ENCODE measurements at places on chromosomes 11 and 22.

DNA sequence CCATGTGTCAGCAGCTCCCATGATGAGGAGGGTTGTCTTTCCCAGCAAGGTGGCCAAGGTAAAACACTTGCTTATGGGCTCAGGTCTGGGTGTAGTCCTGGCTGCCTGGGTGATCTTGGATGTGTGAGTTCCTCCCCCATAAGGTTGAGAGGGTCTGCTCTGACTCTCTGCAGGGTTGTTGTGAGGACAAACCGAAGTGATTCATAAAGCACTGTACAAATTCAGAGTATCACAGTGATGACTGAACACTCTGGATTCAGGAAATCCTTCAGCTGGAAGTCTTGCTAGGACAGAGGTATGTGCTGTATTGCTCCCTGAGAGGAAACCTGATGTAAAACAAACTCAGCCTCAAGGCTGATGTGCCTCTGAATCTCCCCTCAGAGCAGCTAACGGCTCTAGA lies 220.9 kb upstream of the PITPNB start:
- no peak for DNase-seq

DNA sequence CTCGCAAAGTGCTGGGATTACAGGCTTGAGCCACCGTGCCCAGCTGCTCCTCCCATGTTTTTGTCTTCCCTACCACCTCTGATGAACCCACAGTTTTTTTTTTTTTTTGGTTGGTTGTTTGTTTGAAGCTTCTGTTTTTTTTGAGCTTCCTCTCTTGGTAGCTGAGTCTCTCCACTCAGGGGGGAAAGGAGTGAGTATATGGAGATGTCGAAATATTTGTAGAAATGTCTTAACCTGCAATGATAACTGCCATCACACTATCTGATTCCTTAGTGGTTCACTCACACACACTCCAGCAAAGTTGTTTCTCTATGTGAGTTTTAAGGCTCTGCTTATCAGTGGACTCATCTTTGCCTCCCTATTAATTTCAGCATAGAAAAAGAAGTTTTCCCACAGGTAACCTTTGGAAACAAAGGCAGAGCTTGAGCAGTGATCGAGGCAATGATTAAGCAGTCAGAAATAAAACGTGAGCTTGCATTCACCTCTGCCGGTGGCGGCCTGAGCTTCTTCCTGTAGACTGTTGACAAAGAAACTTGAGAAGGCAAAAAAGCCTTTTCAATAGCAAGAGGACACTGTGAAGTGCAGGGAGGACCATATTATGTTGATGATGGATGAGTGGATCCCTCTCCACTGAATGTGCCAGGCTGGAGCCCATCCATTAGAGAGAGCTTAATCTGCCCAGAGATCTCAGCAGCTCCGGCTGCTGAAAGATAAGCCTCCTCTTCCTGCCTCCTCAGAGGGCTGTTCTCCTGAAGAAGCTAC lies 29.0 kb upstream of the RASSF10 start:
- DNase-seq, result no peak

DNA sequence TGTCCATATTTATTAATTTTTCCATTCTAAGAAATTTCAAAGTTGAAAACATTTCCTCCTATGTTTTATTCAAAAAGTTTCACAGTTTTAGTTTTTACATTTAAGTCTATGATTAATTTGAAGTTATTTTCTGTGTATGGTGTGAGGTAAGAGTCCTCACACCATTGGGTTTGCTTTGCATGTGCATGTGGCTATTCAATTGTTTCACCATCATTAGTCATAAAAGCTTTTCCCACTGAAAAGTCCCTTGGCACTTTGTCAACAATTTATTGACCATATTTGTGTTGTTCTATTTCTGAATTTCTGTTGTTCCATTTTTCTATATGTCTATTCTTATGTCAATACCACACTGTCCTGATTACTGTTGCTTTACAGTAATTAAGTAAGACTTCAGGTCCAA lies 186.5 kb downstream of the KIF18A start:
- no peak for DNase-seq

GRCh38 chr11:58394195-58394594 lies 12.5 kb downstream of the OR5B3 start:
- no peak for DNase-seq

DNA sequence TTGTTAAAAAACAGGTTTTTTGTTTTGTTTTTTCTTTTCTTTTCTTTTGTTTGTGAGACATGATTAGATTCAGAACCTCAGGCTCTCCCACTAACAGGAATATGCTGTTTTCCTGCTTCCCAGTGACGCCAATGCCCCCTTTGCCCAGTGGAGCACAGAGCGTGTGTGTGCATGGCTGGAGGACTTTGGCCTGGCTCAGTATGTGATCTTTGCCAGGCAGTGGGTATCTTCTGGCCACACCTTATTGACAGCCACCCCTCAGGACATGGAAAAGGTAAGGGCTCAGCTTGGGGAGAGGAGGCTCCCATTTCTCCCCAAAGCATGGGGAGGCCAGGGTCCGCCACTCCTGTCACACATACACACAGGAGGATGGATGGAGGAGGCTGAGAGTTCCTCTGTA lies 25.0 kb downstream of the CYB5R2 start:
- DNase-seq, result no peak

DNA sequence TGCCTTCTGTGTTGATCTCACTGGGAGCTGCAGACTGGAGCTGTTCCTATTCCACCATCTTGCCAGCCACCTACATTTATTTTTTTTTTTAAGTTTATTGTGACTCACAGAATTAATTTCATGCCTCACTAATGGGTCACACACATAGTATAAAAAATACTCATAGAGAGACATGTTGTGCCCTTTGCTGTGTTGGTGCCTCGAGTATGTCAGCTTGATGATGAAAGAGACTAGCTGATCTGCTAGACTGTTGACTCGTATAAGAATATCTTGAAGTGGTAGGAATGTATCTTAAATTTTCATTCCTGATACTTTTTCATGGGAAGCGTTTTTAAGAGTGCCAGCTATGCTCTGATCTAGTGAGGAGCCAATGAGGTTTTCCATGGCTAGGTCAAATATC lies 28.6 kb upstream of the AMPD3 start:
- no peak for DNase-seq

DNA sequence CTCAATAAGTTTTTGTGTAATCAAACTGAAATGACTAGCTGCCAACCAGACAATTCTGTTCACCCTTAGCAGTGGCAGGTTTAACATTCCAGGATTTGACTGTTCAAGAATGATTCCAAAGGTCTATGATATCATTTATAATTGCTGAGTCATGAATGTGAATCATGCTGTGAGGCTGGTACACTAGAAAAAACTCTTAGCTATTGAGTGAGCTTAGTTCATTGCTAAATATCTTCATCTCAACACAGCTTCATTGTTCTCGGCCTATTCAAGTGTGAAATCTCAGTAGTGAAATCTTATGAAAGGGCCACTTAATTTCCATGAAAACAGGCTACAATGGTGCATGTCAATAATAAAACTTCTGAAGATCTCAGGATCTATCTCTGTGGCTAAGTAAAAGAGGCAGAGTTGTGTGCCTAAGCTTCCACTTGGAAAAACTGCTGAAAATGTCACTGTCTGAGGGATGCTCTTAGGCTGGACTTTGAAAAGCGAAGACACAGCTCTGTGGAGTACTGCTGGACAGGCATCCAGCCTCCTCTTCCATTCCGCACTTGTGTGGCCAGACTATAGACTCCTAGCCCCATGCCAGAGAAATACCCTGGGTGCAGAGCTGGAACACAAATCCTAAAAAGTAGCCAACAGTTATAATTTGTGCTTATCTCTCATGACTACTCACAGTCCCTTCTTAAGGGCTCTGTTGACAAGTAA lies 12.8 kb downstream of the AQP11 start:
- no peak for DNase-seq

DNA sequence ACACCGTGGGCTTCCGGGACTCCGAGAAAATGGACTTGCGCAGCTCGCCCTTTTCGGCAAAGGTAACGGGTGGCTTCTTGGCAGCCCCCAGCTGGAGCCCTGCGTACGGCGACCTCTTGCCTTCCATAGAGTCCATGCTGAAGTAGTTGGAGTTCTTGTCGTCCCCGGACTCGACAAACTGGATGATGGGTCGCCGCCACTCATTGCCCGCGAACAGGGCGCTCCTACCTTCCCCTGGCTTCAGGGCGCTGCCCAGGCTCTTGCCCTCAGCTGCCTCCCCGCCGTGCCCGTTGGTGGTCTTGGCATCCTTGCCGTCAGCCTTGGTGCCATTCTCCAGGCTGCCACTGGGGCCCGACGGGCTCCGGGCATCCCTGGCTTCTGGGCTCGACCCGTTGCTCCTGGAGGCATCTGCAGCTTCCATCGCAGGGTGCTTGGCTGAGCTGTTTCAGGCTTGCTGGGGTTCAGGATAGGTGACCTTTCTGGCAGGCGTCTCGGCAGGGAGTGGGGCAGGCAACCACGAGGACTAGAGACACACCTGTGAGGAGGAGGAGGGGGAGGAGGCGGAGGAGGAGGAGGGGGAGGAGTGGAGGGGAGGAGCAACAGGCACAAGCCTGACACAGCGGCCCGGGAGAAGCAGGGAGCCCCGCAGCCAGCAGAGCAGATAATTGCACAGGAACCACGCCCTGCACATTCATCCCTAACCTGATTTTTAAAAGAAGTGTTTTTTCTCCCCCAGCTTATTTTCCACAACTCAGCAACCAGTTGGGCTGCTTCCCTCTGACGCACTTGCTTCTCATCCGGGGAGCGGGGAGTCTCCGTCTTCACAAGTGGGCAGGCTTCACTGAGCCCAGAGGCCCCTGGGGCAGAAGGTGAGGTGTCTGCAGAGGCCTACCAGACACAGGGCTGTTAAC lies at the start of gene TRIM29:
TSS of gene TRIM29 (minus strand) at position 503 of the 911 bp plus-strand sequence. CDS start at position 421, 82 bp downstream.
- no peak for DNase-seq

- no peak for DNase-seq
These were observed 15.6 kb downstream of the TMEM184B start for GRCh38 chr22:38257181-38257580.

DNA sequence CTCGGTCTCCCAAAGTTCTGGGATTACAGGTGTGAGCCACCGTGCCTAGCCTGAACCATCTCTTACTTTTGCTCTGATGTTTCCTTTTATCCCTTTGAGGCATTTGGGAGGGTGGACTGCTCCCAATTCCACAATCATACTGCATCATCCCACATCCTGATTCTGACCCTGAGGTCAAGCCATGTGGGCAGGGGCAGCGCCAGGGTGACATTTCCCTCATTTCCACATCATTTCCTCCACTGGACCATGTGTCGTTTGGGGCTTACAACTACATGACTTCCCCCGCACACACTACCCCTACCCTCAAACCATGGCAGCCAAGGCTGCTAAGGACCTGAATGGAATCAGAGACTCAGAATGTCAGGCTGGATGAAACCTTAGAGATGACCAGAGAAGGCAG lies 26.4 kb upstream of the ZBTB16 start:
- no peak for DNase-seq

GRCh38 chr22:24156141-24156912 lies 25.0 kb upstream of the SUSD2 start:
- peak; percentile 46 for DNase-seq

GRCh38 chr11:7672960-7673723 lies at the start of gene CYB5R2:
CYB5R2 (minus strand) TSS chr11:7673500; CDS start chr11:7672825, 675 bp downstream.
- DNase-seq, result no peak

DNA sequence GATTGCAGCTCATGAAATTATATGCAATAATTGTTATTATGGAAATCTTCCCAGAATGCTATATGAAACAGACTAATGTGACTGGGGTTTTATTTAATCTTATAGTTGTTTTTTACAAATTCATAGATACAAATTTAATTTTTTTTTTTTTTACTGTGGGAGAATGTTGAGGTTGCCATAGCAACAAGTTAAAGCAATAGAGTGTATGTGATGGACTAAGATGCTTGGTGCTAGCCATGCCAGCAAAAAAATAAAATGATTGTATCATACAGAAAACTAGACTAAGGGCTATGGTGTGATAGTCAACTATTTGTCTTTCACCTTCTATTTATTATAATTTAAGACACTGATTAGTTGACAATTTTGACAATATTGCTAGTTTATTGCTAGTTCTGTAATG lies 163.2 kb upstream of the BLID start:
- DNase-seq, result no peak

DNA sequence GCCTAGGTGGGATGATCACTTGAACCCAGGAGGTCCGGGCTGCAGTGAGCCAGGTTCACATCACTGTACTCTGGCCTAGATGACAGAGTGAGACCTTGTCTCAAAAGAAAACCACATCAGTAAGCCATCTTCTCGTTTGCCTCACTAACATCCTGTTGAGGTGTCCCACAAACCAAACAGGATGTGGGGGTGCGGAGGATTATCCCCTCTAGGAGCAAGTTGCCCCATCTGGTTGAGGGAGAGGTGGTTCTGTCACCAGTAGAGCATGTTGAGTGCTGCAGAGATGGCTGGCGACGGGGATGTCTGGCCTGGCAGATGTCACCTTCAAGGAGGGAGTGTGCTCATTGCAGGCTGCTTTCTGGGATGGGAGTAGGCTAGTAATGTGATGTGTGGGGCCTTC lies 72.4 kb downstream of the ZNRF3 start:
- peak; percentile 74 for DNase-seq
